Mammary epithelial cell (primary cell): ENCODE measurements at places on chromosomes 12 and 14.

GRCh38 chr14:92458136-92459029 is 55.2 kb upstream of the RIN3 start:
- DNase-seq: no peak

DNA sequence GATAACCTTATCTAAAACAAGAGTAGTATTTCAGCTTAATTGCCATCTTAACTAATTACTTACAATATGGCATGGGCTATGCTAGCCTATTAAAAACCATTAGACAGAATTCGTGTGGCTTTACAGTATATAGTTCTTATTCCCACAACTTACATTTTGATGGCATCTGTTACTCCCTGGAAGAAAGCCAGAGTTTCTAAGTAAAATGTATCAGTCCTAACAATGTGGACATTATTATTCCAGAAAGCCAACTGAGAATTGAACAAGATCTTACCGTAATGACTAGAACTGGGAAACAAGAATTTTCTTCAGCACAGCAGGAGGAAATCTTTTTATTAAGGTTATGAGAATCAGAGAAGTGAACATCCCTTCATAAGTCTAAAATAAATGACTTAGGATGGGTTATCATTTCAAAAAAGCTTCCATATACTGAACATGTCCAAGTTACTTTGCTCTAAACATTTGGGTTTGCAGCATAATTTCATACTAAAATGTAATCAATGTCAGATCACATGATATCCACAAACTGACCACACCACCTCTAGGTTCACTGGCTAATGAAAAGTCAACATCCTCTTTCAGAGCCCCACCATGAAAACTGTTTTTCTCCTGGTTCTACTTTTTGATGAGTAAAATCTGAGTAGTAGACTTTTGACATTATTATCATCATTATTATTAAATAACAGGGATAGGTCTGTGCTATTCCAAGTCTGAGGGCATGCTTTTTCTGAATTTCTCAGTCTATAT is 179.7 kb downstream of the SSPN start:
- DNase-seq: peak; percentile 10

GRCh38 chr12:56658921-56659320 is 13.1 kb upstream of the ATP5F1B start:
- DNase-seq: no peak

DNA sequence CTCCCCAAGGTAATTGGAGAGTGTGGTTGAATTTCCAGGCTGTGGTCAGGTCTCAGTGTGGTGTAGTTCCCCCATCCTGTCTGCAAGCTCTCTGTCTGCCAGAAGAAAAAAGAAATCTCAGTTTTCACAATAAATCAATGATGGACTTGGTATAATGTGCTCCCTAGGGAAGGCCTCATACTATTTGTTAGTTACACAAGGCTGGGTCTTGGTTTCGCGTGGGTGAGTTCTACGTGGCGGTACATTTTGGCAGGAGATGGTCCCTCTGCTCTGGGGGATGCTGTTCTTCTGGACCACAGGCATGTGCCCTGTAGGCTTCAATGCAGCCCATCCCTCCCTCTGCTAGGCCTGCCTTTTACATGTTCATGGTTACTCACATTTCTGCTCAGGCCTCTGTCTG is 206.4 kb upstream of the PELI2 start:
- no peak for DNase-seq
